ENCODE measurements at places on chromosomes 2 and 18.

- DNase-seq: peak; percentile 46
Observed at GRCh38 chr18:35478520-35479435, 19.0 kb downstream of the INO80C start.

DNA sequence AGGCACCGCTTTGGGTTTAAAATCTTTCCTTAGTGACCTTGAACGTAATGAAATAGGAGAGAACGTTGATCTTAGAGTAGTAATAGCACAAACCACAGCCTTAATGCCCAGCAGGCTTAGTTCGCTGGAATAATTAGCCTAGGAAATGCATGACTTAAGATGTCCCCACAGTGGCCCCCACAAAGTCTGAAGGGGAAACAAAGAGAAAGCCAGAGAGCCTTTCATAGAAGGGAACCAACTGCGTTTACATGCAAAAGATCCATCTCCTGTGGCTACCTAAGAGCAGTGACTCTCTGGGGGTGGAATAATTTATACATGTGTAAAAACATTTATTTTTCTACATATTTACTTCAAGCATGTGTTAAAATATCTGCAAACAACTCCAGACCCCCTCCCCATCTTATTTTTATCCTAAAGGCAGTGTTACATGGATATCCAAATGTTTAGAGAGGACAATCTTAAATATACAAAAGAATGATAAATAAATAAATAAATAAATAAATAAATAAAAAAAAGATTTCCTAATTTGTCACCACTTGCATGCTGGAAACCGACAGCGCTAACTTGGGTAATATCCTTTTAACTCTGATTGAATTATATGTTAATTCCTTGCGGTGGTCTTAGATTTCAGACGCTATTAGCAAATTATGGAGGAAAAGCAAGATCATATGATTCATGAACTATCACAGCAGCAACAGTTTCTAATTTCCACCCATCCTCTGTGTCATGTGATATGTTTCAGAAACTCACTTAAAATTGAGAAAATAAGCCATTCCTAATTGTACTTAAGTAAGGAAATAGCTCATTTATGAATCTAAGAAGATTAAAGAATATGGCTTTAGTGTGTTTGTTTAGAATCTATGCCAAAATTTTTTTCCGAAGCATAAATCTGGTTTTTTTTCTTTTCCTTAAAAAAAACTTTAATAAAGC is 23.4 kb upstream of the CYP1B1 start:
- DNase-seq: no peak

- DNase-seq: no peak
Observed at GRCh38 chr2:604385-604784, 72.8 kb downstream of the TMEM18 start.

DNA sequence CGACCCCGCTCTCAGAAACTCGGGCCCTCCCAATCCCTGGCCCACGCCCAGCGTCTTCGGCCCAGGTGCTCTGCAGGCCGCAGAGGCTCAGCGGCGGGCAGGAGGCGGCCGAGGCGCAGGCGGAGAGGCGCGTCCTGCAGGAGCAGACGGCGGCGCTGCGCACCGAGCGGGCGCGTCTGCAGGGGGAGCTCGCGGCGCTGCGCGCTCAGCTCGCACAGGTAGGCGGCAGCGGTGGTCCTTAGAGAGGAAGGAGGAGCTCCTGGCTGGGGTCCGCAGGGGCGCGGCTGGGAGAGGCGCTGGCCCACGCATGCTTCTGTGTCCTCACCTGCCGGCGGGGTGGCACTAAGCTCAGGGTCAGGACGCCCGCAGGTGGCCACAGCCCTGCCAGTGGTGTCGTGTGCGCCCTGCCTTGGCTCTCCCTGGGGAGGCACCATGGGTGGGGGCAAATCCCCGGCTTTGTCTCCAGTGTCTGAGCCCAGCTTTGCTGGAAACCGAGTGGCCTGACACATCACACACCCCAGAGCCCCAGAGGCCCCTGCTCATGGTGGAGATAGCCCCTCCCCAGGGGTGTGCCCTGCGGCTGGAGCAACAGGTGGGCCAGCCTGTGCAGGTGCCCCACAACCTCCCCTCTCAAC is 14.9 kb upstream of the SNED1 start:
- DNase-seq: peak; percentile 68

DNA sequence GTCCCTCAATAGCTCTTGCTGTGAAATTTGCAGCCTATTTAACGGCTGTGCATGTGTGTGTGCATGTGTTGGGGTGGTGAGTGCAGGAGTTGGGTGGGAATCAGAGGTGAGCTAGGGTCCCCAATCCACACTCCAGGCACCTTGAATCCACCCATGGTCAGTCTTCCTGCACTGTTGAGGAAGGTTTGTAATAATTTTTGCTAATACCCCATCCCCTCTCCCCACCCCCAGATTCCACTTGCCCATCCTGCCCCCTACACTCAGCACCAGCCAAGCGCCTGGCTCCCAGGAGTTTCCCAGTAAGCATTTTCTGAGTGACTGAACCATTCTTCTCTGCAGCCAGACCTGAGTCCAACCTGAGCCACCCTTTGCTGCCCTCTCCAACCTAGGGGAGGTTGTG is 208.4 kb upstream of the RAB12 start:
- no peak for DNase-seq
